Natural killer cell (primary cell): ENCODE measurements at places on chromosomes 13 and 19. TPM values are rescaled to one million over a fixed set of nuclear protein-coding genes. Genes with fewer than 3 reads are reported as not detected.

FUT1 gene
- total RNA-seq = not detected

TNFSF13B gene
- total RNA-seq = 9.5 TPM

PTH2 gene
- total RNA-seq = not detected

PAF1 gene
- 80.9 TPM for total RNA-seq

LRP3 gene
- total RNA-seq = not detected

TEX26 gene
- not detected for total RNA-seq

ADGRE3 gene
- total RNA-seq = 0.59 TPM

SHISA2 gene
- total RNA-seq = 0.11 TPM
